ENCODE measurements at places on chromosomes 7 and 10. TPM values are rescaled to one million over a fixed set of nuclear protein-coding genes. Genes with fewer than 3 reads are reported as not detected.

DNA sequence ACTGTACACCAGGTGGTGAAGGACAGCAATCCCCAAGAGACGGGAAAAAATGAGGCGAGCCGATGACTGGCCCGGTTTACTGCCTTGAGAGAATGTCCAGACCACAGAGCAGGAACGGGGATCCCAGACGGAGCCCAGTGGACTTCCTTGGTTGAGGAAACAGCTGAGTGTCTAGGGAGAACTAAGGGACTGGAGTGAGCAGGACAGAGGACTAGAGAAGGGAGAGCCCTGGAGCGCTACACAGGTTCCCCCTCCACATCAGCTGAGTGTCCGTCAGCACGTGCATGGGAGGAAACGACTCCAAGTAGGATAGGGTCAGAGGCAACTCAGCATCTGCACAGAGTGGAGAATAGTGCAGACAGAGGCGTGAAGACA lies 7.1 kb upstream of the WDR86 start:
- ATAC-seq, result peak; percentile 16

DNA sequence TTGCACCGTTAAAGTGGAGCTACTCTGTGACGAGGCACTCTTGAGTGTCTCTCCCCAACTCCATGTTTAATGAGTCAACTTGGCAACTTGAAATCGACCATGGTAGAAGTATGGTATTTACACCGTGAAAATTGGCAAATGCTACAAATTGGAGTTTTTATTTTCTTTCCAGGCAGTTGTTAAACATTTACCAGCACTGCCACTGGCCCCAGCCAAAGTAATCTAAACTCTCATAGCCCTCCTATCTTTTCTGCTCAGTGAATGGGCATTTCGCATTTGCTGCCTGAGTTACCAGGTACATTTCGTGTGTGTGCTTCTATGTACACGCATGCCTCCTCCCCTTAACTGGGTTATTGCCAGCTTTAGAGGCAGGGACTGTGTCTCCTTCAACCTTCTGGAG lies 83.3 kb downstream of the NHLRC2 start:
- ATAC-seq, result no peak

DNA sequence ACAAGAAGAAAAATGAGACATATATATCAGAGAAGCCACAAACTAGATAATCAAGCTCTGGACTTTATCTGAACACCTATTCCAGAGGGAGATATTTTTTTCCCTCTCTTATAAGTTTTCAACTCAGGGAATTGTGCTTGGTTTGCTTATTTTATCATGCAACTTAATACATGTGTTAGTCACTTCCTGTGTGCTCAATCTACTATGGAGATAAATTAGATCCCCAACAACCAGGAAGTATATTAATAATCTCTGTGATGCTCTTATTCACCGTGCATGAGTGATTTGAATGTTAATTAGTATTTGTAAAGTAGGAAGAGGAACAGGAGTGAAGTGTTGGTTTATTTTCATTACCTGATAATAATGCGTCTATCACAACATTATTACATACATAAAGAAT lies 38.8 kb upstream of the ZNF365 start:
- no peak for ATAC-seq

DNA sequence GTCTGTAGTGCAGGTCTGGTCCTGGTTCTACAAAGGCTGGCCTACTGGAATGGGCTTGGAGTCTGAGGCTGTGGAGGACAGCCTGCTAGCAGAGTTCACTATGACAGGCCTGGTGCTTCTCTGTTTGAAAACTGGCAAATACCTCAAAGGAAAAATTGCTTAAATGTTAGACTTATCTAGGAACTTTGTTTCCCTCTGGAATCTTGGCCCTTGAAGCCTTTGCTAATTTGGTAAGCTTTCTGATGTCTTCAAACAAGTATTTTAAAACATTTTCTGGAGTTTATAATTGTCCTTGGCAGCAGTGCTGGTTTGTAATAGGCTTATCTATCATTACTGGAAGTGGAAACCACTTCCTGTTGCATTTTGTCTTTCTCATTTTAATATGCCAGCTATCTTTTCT lies 139.7 kb downstream of the TMEM26 start:
- ATAC-seq, result no peak

DNA sequence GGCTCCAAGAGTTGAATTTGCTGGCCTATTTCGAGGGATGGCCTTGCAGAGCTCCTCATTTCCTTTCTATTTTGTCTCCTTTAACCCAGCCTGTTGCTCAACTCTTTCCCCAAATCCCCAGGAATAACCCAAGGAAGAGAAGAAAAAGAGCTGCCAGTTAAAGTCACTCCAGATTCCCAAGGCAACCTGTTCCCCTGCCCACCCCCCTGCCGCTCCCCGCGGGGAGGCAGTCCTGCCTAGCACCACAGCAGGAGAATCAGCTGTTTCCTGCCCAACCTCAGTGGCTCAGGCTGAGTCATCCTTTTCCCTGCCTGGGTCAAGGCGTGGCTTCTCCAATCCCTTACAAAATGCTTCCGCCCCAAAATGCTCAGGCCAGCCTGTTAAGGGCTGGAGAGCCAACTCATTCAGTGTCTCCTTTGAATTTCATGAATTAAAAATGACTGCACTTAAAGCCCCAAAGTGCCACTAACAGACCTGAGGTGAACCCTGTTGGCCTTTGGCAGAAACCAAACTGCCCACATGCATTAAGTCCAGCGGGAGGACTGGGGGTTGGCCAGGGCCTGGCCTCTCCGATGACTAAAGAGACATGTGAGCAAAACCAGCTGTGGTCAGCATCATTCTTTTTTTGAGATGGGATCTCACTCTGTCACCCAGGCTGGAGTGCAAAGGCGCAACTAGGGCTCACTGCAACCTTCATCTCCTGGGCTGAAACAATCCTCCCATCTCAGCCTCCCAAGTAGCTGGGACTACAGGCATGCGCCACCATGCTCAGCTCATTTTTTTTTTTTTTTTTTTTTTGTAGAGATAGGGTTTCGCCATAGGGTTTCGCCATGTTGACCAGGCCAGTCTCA lies 83.2 kb upstream of the KIF5B start:
- ATAC-seq, result peak; percentile 83

Gene PLEKHS1
- 0.47 TPM for total RNA-seq

Gene ITPRID1
- 0.16 TPM for total RNA-seq

DNA sequence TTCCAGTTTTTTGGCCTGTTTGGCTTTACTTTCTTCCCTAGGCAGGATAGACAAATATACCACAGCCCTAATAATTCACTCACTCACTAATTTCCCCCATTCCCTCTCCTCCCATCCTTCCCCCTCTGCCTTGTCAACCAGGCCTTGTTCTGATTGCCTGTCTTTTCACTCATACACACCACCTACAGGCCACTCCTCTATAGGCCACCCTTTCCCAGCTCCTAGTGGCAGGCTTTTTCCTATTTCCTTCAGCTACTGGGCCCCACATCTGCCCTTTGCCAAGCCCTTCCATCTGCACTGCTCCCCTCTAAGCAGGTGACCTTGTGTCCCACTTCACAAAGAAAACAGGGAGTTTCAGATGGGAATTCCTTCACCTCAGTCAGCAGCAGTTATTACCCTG lies 59.8 kb upstream of the MSRB2 start:
- ATAC-seq, result peak; percentile 83

DNA sequence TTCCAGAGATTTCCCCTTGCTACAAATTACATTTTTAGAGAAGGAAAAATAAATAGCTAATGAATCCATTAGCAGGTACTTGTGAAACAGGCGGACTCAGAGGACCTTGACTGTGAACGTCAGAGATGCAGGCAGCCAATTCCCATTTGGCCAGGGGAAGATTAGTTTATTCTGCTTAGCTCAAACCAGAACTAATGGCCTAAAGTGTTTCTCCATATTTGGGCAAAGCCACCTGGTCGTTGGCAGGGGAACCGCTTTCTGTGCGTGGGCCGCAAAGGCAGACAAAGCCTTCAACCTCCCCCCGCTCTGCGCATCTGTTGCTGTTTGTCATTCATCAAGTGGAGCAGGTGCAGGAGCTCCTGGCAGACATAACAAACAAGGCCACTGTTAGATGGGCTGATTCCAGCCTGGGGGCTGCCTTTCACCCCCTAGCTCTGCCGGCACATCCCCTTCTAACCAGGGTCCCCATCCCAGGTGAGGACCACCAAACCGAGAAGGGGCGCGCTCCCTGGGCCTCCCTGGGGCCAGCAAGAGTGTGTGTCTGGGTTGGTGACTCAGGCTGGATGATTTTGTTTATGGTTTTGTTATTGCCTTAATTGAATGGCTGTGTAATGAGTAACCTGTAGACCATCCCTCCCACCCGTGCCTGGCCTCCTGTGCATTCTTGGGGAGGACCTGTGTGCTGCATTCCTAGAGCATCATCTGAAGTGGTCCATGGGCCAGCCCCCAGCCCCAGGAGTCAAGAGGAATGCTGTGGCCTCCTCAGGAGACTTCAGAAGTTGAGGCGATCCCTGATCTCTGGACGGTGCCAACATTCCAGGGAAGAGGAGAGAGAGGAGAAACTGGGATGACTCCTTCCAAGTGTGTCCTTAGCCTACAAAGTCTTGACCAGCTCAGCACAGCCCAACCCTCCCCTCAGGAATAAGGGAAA lies 14.5 kb upstream of the CPA1 start:
- peak; percentile 75 for ATAC-seq

DNA sequence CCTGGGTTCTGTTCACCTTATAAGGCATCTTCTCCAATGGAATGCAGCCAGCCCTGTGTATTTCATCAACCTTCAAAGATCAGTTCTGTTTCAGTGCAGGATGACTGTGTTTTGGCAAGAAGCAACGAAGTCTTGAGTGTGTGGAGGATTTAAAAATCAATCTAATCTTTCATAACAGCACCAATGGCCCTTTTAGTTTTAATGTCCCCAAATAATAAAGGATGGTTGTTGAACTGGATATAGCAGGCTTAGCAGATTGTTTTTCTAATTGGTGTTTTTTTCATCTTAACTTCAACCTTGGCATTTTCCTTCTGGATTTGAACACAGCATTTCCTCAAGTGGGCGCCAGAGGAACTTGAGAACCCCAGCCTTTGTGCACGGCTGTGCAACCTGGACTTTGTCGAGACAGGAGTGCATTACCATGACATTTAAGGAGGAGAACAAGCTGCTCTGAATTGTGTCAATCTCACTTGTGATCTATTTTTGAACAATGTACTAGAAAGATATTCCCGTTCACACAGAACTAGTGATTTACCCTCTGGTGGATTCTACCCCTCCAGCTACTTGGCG lies 313.3 kb upstream of the AKR1E2 start:
- ATAC-seq, result peak; percentile 84

- no peak for ATAC-seq
Observed at GRCh38 chr7:82701949-82702348, 258.4 kb upstream of the CACNA2D1 start.

DNA sequence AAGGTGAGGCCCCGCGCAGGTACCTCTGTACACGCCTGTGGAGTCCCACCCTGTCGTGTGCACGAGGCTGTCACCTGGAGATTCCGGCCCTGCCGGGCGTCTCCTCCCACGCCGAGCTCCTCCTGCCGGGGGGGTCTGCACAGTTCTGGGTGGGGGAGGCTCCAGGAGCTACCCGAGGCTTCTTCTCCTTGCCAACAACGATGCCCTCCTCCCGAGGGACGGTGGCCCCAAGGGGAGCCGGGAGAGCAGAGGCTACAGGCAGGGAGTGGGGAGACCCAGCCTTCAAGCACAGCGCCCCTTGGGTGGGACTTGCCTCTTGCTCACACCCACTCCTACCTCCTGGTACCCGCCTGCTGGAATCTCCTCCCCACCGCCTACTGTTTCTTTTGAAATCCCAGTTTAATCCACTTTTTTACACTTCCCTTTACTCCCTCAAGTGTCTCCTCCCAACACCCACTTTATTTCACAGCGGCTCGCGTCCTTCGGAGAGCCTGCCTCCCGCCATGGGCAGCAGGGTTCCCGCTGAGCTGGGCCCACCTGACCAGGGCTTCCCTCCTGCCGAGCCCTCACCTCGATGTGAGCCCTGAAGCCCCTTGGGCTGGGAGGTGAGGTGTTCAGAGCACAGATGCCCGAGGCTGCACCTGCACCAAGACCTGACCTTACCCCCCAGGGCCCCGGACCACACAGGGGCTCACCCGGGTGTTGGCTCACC lies 338.1 kb downstream of the DNAJB6 start:
- ATAC-seq, result no peak

- ATAC-seq, result no peak
Observed at GRCh38 chr10:125547010-125547650, 135.8 kb downstream of the TEX36 start.

- ATAC-seq, result no peak
Observed at GRCh38 chr7:103130901-103131624, 17.8 kb downstream of the NAPEPLD start.

- ATAC-seq, result no peak
Observed at GRCh38 chr10:50511492-50512213, 112.1 kb downstream of the SGMS1 start.

DNA sequence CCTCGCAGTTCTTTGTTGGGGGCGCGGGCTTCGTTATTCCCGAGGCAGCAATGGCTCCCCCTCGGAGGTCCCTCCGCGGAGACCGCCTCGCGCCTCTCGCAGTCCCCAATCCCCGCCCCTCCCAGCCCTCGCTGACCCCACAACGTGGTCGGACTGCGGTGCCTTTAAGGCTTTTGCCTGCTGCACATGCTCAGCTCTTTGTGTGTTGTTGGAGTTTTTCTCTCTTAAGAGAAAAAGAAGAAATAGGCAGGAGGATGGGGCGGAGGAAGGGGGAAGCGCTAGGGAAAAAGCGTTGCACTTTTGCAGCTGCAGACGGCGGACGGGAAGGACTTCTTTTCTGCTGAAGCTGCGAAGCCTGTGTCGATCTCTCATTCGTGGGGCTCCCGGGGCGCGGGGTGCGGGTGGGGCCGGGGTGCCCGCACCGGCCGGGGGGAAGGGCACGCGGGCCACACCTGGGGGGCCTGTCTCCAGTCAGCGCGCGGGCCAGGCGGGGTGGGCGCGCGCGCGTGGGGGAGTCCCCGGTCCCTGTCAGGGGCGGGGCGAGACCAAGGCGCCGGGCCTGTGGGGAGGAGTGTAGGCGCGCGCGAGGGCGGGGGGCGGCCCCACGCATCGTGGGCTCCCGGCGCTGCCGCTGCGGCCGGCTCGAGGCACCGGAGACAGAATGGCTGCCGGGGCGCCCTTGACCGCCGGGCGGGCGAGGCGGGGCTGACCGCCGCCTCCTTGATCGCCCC lies 445 bp upstream of the ATRNL1 start:
- peak; percentile 82 for ATAC-seq

DNA sequence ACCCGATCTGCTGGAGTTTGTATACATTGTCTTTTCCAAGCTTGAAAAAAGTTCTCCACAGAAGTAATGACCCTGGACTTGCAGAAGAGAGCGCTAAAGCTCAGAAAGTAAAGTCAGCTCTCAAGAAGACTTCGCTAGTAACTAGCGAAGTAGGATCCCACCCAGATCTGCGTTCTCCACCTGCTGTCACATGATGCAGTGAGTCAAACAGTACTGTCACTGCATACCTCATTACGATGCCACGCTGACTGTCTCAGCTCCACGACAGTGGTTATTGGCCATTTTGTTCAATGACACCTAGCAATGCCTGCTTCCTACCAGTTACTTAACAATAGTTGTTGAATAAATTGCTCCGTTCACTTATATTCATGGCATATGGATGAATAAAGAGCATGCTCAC lies 29.7 kb upstream of the SEC61G start:
- ATAC-seq, result peak; percentile 100
